ENCODE measurements at places on chromosomes 6 and 20.

DNA sequence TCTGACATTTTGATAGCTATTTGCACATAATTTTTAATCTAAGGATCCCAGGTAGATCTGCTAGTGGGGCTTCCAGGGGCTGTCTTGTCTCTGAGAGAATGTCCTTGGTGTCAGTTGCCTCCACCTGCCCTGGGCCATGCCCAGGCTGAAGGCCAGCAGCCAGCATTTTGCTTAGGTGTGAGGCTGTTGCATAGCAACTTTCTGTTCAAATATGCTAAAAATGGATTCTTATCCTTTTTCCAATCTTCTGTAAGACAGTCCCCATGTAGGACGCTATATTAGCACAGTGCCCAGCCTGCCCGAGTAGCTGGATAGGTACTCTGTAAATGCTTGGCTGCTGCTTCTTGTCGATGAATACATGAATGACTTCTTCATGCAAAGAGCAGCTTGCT, 62.5 kb upstream of the CITED2 start:
- no peak for DNase-seq

- DNase-seq, result no peak
These were observed 23.5 kb upstream of the OCSTAMP start for GRCh38 chr20:46573788-46574584.

- no peak for DNase-seq
These were observed 23.0 kb upstream of the LY86 start for GRCh38 chr6:6565488-6565887.

DNA sequence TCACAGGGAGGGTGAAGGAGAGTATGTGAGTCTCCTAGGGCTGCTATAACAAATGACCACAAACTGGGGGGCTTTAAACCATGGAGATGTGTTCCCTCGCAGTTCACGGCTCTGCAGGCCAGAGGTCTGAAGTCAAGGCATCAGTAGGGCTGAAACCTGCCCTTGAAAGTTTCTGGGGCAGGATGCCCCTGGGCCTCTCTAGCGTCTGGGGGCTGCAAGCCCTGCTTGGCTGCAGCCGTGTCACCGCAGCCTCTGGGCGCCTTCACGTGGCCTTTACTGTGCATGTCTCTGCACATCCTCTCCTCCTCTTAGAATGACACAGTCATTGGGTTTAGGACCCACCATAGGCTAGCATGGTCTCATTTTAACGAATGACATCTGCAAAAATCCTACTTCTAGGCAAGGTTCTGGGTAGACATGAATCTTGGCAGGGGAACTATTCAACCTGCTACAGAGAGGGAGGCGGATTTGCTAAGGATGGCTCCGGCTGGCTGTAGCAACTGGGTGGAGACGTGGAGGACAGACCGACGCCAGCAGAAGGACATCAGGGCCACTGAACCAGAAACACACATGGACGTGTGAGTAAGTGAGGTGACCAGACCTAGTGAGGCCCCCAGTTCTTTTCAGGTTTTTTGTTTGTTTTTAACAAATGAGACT, 58.6 kb downstream of the PHACTR3 start:
- DNase-seq, result no peak

GRCh38 chr20:41179961-41180360, 42.6 kb downstream of the PLCG1 start:
- DNase-seq, result no peak

DNA sequence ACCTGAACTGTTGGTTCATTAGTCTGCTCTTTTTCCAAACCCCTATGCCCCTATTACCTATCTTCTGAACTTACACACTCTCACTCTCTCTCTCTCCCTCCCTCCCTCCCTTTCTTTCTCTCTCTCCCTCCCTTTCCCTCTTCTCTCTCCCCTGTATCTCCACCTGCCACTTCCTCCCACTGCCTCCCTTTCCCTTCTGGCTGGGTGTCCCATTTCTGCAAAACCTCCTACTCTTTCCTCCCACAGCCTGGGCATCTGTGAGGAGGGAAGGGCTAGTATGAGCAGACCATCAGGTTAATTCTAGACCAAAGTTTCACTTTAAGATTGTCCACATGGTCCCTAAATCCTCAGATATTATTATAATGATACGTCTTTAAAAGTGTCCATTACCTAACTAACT, 95.1 kb downstream of the TMEM200A start:
- DNase-seq, result no peak

DNA sequence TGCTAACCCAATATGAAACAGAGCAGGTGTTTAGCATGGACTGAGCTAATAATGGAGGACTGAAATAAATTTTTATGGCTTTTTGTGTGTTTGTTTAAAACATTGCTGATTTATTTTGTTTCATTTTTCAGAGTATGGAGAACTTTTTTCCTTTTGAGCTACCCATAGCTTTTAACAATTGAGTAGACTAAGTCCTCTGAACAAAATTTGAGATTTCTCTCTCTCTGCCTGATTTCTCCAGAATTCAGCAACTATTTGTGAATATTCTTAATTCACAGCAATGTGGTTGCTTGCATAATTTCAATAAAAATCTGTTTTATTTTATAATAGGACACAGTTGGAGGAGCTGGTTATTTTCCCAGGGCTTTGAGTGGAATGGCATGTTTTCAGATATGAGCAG, 103.7 kb downstream of the TPBG start:
- no peak for DNase-seq

DNA sequence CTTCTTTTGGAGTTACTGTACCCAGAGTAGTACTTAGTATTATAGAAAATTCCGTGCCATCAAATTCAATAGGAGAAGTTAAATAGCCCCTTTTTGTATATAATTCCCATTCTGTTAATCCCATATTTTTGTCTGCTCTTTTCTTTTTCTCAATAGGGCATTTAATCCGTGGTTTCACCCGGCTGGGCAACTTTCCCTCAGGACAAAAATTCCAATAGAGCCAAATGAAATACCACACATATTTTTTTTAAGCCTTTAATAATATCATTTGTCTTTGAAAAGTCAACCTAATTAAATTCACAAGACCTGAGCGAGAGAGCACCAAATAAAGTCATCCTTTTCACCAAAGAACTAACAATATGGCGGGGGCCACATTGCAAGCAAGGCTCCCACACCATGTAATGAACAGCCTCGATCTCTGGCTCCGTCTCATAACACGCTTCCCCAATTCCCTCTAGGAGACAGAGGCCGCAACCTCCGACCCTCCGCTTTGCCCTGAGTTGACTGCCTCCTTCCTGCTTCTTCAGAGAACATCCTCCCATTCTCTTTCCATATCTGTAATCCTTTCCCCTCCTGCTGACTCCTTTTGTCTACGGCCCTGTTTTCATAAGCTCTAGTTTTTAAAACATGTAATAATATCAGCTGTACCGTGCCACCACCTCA, 13.6 kb downstream of the NHSL1 start:
- DNase-seq, result no peak

GRCh38 chr20:16490696-16491095, 82.6 kb downstream of the KIF16B start:
- DNase-seq, result no peak

GRCh38 chr6:166382933-166383801, at the start of gene MPC1:
Gene MPC1, minus strand, starts transcription at chr6:166382940. Its CDS starts 64 bp downstream, at chr6:166382876.
- peak; percentile 93 for DNase-seq

DNA sequence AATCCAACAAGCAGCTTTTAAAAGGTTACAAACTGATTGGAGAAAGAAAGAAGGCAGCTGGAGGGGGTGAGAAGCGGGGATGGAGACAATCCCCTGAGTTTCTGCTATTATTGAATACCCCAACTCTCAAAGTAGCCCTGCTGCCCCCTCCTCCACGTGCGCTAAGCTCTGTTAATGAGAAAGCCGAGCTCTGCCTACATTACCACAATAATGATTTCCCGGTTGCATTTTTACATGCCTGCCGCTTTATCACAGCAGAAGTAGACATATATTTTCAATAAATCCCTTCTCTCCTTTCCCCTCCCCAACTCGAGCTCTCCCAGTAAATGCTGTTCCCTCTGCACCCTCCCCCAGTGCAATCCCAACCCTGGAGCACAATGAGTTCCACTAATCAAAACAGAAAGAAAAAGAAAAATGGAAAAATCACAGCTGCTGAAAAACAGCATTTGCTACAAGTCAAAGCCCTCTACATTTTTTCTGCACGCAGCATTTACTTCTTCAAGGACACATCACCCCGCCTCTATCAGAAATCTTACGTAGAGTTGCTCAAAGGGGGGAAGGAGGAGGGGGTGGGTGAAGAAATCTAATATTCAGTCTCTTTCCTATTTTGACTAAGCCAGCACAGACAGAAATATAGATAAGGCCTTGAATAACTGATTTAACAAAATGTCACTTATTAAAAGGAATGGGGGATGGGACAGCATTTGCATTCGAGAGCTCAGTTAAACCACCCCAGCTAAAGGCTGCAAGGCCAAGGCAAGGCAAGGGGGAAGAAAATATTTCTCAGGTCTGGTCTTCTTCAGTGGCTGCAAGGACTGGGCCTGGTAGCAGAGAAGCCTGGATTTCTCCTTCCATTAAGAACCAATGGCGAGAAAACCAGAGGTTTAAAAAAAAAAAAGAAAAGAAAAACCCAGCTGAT, 10.7 kb downstream of the TRERF1 start:
- DNase-seq, result no peak

DNA sequence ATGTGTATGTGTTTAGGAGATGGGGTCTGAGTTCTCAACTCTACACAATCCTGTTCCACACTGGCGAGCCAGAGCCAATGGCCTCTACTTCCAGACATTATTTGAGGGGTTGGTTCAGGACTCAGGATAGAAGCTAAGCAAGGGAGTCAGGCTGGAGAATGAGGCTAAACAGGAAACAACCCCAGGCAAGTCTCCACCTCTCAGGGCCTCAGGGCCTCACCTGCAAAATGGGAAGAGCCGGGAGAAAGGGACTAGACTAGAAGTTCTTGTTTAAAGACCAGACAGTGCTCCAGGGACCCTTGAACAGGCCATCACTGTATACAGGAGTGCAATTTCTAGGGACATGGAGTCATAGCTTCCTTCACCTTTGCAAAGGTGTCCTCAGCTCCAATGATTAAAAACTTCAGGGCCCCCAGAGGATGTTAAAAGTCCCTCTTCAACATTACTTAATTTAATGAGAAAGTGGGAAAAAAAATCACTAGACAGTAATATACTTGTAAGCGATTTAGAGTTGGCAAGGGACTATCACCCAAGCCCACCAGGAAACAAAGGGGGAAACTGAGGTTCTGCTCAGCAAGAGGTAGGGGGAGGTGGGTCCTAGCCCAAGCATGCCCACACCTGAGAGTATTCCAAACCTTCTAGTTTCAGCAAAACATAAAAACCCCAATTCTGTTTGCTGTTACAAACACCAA, 41.7 kb downstream of the ZMYND8 start:
- DNase-seq, result no peak

DNA sequence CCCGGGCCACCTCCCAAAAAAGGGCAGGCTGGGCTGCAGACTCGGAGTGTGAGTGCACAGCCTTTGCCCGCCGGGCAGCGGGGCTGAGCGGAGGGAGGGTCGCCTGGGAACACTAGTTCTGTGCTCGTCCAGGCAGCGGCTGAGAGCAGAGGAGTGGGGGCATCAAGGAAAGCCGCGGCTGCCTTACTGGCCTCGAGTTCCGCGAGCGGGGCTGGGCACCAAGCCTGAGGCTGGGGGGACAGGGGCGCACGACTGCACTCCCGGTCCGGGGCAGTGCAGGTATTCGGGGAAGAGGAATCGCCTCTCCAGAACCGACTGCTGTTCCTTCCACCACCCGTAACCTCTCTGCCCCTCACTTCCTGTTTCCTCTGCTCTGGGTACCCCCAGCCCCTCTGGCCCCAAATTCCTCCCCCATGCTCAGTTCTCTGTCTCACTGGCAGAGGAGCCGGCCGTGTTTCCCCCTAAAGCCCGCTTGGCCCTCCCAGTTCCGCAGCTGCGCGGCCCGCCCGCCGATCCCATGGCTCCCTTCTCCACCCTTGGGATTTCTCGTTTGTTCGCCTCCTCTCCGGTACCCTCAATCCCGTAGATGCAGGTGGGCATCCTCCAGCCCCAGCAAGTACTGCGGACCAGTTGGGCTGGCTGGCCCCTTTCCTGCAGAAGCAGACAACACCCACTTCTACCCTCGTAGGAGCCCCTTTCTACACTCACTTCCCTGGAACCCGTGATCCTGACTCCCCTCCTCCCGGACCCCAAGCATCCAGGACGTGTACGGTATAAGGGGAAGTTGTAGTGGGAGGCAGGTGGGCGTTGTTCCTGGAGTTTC, 5.1 kb downstream of the RING1 start:
- DNase-seq, result peak; percentile 35

DNA sequence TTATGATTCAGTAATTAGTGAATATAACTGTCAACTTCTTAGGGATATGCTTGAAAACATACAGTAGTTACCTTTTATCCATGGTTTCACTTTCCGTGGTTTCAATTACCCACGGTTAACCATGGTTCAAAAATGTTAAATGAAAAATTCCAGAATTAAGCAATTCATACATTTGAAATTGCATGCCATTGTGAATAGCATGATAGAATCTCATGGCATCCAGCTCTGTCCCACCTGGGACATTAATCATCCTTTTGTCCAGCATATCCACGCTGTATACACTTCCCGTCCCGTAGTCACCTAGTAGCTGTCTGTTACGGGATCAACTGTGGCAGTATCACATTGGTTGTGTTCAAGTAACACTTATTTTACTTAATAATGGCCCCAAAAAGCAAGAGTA, 781.7 kb upstream of the CITED2 start:
- no peak for DNase-seq

DNA sequence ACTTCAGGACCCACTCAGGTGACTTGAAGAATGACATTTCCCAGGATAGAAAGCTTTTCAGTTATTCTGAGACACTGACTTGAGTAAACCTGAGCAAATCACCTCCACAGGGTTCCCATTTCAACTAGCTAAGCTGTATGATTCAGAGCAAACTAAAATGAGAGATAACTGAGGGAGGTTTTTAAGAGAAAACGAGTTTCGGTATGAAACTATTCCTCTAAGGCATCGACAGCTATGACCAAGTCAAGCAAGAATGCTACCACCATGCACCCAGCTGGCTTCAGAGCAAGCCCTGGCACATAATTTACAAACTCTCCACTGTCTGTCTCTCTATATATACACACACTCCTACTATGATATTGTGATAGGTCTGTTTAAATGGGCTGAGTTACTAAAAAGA, 75.4 kb downstream of the PERP start:
- DNase-seq, result no peak

DNA sequence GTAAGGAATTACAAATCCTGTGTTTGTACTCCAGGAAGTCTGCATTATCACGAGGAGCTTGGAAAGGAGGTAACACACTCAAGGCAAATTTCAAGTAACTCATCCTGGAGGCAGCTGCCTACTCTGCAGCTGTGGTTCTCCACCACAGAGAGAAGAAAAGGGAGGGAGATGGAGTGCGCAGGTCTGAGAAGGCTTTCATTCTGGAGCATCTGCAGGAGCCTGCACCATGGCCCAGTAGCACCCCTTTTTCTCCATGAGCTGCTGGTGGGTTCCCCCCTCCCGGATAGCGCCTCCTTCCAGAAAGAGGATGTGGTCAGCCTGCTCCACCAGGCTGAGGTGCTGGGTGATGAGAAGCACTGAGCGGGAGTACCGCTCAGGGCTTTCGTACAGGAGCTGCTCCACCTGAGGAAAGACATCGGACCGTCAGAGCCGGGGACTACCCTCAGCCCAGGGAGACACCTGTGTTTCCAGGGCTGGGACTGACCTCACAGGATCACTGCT, 1.6 kb upstream of the PSMB8 start:
- no peak for DNase-seq

GRCh38 chr6:152922706-152923105, 60.1 kb downstream of the FBXO5 start:
- no peak for DNase-seq

Data from nucleus accumbens (tissue), 56 donors.